ENCODE measurements at places on chromosomes 12 and 14.
A peak's percentile ranks its signal among the peaks of the same experiment; 100 is the strongest.

DNA sequence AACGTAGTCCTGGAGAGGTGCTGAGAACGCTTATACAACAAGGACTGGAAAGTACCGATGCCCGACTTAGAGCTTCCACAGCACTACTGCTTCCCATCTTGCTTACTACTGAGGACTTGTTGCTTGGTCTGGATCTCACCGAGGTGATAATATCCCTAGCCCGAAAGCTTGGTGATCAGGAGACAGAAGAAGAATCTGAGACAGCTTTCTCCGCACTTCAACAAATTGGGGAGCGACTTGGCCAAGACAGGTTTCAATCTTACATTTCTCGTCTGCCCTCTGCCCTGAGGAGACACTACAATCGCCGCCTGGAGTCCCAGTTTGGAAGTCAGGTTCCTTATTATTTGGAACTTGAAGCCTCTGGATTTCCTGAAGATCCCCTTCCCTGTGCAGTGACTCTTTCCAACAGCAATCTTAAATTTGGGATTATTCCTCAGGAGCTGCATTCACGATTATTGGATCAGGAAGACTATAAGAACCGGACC is 1.1 kb downstream of the TOGARAM1 start:
- no peak for DNase-seq

DNA sequence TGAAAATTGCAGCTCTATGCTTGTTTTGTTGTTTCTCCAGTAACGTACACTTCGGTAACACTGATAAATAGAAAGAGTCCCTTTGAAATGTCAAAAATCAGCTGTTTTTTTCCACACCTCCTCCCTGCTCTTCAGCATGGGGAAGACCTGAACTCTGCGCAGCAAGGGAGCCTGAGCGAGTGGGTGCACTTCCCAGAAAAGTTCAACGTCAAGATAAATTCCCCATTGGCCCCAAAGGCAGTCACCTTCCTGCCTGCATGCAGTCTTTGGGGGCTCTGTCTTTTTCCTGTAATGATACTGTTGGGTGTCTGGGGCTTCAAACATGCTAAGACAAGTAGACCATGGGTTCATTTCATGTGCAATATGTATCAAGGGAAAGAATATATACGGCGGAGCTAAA is 8.8 kb upstream of the FOXG1 start:
- no peak for DNase-seq

GRCh38 chr12:168763-169525 is 45.0 kb downstream of the SLC6A12 start:
- peak; percentile 39 for DNase-seq

- DNase-seq = peak; percentile 45
These were observed 3.8 kb downstream of the GXYLT1 start for GRCh38 chr12:42140901-42141300.

- DNase-seq = no peak
These were observed 85.9 kb downstream of the FOXN4 start for GRCh38 chr12:109223211-109223610.

DNA sequence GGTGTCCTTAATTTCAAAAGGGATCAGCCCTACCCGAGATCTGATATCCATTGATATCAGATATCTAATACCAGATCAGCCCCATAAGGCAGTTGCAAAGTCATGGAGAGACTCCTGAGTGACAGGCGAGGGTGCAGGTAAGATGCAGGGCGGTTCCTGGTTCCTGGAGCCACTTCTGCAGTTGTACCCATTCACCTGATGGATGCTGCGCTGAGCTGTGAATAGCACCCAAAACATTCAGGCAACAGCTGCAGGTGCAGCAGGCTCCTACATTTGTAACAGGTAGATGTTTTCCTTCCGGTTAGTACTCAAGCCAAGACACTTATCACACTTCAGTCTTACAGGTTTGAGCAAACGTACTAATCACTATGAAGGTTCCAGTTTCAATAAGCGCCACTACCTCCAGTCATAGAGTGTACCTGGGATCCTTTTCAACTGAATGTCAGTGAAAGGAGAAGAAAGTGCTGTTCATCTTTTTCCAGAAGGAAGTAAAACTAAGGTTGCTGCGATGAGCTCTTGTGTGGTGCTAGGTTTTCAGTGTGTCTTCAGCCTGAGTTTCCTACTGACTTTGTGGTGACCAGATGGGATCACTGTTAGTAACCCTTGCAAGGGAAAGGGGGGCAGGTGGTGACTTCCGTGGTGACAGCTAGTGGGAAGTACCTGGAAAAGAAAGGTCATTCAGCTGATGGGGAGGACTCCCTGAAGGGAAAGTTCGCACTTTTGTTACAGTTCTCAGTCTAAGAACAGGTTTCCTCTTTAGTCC is 1.9 kb downstream of the ATP6V0A2 start:
- no peak for DNase-seq

Measured in astrocyte of the spinal cord (primary cell).